ENCODE measurements at places on chromosomes 5 and 9.

- no peak for DNase-seq
Observed at GRCh38 chr5:39005566-39006232, 68.5 kb downstream of the RICTOR start.

GRCh38 chr5:157817387-157817702 lies 41.6 kb downstream of the CLINT1 start:
- DNase-seq = no peak

DNA sequence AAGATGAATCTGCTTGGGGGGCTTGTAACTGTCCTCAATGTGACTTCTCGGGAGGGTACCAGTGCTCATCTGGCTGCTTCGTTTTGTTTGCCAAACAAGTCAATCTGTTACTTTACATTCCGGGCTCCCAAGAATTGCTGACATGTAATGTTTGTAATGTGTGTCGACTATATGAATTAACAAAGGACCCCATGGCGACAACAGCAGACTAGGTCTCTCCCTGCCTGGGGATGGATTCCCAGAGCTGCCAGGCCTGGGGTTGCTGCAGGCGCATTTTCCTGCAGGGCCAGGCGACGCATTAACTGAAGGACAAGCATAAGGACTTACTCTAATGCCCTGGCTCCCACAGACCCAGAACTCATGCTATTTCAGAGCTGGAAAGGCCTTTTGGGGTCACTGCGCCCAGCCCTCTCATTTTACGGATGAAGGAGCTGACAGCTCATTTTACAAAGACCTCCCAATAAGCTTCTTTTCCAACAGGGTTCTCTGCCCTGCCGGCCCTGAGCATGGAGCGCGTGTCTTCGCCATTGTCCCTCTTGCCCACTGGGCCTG lies 214.8 kb downstream of the TTLL11 start:
- DNase-seq = no peak

DNA sequence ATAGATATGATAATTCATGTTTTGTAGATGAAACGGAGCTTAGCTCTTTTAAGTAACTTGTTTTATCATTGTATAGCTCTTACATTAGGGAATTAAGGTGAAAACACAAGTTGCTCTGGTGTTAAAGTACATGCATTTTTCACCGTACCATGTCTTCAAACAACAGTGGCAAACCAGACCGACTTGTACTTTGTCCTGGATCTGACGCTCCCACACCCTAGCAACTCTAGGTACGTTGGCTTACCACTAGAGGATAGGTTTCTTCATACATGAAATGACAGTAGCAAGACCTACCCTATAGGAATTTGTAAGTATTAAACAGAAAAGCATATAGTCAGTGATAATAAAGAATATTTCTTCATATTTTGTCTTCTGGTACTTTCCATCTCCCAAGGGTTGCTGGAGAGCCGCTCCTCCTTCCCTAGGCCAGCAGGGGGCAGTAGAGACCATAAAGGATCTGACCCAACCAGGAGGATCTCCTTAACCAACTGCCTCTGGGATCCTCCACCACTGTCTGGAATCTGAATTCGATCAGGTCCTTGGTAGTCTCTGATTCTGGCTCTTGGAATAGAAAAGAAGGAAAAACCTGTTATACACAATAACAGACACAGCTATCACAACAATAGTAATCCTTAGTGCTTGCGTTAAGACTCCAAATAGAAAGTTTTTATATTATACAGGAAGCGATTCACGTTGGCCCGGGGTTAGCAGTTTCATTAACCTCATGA lies 136.7 kb downstream of the CAVIN4 start:
- DNase-seq = no peak

DNA sequence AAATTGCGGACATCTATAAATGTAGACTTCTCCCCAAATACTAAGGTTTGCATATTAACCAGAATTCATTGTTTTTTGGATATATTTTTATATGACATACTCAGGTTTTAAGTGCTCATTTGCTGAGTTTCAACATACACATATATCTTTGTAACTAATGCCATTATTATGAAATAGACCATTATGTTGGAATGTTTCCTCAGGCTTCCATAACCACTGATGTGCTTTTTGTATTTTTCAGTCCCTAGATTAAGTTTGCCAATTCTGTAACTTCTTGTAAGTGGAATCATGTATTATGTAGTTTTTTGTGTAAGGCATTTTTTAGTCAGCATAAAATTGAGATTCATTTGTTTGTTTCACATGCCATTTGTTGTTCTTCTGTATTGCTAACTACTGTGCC lies 32.1 kb downstream of the HSPA4 start:
- DNase-seq = no peak

DNA sequence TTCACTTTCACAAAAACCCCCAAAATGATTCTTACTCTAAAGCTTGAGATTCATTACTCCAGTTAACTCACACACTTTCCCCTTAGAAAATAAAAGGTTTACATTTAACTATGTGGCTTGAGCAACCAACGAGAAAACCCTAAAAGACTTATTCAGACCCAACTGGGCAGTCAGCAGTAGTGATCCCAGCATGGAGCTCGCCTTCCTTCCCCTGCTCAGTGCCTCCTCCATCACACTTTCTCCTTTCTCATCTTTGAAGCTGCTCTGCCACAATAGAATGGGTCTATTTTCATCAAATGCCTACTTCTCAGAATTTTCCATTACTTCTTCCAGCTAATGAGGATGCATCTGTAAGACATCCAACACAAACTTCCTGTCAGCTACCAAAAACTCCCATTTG lies 29.1 kb downstream of the RORB start:
- no peak for DNase-seq

- no peak for DNase-seq
Observed at GRCh38 chr9:84187090-84187489, 153.5 kb downstream of the SLC28A3 start.

GRCh38 chr5:54580997-54581811 lies 63.6 kb downstream of the SNX18 start:
- no peak for DNase-seq

DNA sequence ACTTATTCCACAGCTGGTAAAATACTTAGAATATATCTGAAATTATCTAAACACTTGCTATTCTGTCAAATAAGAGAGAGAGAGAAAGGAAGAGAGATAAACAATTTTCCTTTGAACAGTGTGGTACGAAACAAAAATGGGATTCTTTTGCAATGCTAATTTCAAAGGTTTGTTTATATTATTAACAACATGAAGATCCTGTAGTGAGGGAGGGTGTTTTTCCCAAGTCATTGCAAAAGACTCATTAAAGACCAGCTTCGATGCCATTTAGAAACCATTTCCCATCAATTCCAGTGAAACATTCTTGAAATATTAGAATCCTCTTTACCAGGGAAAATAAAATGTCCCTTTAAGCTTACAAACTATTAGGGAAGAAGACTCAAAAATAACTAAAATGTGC lies 505.4 kb downstream of the SEMA5A start:
- no peak for DNase-seq

DNA sequence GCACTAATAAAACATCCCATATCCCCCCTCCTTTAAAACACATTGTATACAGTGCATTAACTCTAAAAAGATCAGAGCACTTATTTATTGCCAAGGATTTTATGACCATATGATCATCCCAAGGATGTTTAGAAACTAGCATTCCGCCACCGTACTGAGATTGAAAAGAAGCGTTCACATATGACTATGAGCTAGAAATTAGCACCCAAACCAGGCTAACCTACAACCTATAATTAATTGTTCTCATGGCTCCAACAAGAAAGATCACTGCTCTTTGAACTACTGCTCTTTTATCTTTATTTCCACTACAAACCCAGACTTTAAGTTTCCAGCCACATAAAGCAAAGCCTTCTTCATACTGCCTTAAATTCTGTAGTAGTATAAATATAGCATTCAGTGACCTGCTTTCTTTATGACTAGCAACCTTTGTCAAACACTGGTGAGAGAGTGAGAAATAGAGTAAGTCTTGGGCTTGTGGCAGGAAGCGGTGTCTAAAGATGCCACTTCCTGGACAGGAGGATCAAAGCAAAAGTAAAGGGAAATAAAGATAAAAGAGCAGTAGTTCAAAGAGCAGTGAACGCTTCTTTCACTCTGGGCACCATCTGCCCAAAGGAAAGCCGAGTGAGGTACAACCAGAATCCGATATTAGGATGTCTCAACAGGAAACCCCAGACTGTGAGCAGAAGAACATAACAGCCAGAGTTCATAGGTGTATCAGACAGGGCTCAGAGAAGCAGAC lies 151.1 kb upstream of the ERCC6L2 start:
- no peak for DNase-seq

DNA sequence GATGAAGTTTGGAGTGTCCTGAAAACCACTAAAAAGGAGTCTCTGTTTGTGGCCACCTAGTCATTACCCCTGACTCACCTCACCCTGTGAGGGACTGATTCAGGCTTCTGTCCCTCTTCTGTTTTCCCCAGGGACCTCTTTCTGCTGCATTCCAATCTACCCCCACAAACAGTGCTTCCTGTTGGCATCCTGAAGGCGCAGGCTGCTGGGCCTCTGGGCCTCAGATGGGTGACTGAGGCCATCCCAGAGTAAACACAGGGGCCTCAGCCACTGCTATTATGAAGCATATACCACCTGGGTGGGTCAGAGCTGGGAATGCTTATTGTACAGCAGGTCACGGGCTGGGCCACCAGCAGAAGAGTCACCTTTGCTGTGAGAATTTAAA lies 20.0 kb downstream of the MORN5 start:
- DNase-seq = no peak

DNA sequence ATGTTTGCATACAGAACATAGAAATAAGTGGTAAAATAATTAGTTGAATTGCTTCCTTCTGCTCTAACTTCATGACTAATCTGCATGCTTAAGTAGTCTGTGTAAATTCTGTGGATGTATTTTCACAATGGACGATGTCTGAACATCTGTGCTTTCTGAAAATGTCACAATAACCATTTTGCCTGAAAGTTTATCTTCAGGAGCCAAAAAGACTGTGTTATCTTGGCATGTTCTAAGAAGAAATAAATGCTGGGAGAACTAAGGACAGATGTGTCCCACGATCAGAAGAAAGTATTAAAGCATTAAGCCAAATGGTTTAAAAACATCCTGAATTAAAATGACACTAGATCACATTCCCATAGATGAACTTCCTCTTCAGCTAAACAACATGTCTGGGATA lies 397.6 kb downstream of the SPOCK1 start:
- no peak for DNase-seq

DNA sequence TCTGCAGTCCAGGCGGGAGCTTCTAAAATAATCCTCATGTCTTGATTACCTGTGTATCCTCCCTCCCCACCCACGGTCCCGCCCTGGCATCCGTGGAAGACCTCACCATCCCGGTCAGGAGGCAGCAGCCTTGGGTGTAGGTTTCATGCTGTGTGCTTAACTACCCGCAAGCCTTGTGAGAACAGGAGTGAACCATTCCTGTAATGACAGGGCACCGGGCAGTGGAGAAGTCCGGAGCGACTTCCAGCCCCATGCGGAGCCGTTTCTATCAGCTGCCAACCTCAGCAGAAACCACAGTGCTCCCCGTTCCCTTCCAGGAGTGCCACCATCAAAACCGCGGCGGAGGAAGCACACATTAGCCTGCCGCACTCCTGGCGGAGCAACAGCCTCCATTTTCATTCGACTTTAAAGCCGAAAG lies 123.5 kb upstream of the LMX1B start:
- DNase-seq = no peak

- DNase-seq = no peak
Observed at GRCh38 chr5:160749026-160749425, 103.0 kb downstream of the ATP10B start.

All from NCI-H2081 treated with DMSO at 0.1 percent for 48 hours (cell line).